ENCODE measurements at places on chromosomes 7 and 10.

DNA sequence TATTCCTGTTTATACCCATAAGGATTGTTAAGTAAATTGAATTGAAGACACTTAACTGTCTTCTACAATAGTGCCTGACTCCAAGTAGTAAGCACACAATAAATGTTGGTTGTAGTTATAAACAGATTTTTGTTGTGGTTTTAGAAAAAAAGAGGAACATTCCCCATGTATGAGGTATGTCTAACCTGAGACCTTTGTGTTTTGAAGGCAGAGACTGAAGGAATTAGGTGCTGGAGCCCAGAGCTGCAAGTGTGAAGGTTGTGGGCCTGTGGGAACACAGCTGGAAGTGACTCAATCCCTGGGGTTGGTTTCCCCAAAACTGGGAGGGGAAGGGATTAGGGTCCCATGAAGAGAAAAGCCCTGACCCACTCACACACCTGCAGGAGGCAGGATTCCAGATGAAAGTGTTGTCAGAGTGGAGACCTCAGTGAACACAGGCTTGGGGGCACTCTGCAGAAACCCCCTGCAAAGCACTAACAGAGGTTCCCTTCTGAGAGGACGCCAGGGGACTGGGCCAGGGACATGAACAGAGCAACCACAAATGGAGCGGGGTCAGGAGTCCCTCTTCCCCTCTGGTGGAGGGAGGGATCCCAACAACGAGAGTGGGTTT is 265.1 kb upstream of the KLF14 start:
- DNase-seq: peak; percentile 68

DNA sequence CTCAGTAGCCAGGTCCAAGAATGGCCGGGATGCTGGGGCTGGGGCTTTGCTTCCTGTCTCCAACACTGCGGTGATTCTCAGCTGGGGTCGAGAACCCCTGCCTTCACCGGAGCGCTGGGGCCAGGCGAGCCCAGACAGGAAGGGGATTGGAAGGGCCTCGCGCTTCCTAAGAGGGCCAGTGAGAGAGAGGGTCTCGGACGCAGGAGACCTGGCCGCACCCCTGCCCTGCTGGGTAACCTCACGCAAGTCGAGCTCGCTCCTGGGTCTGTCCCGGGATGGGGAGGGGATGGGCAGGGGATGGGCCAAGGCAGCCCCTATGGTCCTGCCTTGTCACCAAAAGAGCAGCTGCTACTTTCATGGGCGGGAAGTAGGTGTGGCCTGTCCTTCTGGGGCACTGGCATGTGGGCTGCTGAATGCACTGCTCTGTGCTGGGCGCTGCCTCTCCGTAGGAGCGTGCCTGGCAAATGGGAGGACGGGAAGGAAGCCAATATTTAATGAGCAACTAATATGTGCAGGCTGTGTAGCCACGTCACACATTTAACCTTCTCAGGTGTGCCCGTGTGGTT is 20.0 kb downstream of the KCNK18 start:
- no peak for DNase-seq

DNA sequence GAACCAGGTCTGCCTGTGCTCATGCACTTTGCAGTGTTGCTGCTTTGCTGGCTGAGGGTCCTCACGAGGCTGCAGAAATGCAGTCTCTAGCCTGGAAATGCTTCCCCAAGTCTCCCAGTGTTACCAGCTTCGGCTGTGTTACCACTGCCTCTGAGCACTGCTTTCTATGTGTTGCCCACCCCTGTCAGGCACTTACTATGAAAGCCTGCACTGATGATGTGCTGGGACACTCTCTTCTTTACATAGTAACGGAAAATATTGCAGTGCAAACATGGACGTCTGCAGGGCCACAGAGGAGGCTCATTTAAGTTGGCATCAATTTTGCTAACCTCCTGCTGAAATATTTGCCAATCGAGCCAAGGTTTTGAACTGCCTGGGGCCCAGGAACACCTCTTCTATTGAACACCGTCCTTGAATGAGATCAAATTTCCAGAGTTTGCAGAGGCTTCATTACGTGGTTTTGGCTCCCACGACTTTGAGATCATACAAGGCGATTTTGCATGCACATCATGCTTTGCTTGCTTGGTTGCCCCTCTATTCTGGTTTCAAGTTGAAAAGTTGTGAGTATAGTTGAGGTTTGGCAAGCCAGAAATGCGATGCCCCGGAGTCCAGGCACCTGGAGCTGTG is 404.7 kb upstream of the PODXL start:
- DNase-seq: no peak

- no peak for DNase-seq
Observed at GRCh38 chr10:804191-804781, 114.8 kb upstream of the DIP2C start.

DNA sequence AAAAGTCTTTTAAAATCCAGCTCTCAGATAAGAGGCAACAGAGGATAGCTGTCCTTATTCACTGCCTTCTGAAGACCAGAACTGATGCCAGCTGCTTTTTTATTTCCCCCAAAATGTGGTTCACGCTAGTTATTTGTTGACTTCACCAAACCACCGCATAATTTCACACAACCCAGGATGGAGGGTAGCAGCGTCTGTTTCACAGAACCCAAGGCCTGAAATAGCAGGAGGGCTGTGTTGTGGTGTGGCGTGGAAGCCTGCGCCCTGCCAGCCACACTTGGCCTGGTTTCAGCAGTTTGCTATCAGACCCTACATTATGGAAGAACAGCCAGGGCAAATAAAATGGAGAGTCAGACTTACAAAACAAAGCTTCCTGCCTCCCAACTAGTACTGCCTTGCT is 155.4 kb downstream of the DYNC1I1 start:
- DNase-seq: no peak

DNA sequence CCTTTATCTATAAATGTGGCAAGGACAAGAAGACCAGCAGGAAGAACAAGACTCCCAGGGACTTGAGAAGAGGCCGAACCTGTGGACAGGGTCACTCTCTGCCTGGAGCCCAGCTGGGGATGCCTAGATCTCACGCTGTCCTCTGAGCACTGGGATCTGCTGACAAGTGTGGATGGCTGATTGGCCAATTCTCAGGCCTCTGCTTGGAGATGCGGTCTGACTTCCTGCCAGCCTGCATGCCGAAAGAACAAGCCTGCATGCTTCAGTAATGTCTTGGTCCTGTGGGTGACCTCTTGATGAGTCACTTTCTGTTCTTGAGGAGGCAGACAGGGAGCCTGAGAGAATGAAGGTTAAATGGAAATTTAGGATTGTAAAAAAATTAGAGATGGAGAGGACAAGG is 84.7 kb downstream of the TMEM178B start:
- DNase-seq: peak; percentile 99

- DNase-seq: no peak
Observed at GRCh38 chr7:68587599-68587998, 1010.7 kb upstream of the AUTS2 start.
